Activated CD8-positive, alpha-beta memory T cell treated with anti-CD3 and anti-CD28 coated beads, Interleukin-2, amount 10 ng/mL, durations not matched to agents 7 days and 5 days (primary cell): ENCODE measurements at places on chromosomes 2 and 18. TPM values are rescaled to one million over a fixed set of nuclear protein-coding genes. Genes with fewer than 3 reads are reported as not detected.
A peak's percentile ranks its signal among the peaks of the same experiment; 100 is the strongest.

- DNase-seq, result no peak
Observed at GRCh38 chr2:12223732-12224131, 477.3 kb downstream of the LPIN1 start.

DNA sequence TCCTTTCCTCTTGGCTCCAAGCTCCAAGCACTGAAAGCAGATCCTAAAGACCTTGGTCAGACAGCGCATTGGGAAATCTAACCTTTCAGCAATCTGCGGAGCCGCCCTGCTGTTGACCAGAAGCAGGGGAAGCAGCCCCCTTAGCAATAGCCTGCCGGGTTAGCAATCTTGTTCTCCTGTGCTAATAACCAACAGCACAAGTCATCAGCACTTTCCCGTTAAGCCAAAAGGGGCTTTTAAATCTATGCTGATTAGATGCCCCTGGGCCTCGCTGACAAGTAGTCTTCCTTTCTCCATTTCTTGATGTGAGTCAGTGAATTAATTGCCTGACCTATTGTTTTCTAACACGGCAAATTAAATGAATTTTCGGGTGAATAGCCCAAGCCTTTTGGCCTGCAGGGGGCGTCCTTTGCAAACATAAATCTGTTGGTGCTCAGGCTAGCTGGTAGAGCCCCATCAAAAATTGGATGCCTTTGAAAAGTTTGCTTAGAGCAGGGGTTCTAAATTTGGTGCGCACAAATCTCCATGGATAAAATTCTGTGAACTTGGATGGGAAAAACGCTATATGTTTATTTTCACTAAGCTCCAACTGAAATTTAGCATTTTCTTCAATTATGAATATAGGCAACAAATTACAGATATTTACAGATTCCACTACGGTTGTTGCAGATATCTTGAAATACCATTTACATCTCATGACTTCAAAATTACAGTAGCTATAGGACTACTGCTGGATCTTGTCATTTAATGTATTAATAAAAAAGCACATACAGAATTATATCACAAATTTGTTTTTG lies 24.6 kb downstream of the MAIP1 start:
- peak overlapping the region; percentile 31 for H3K4me3 ChIP-seq
- H3K4me1 ChIP-seq, result peaks cover 29% of the 10 kb centered on the region
- H3K27ac ChIP-seq, result peak overlapping the region; percentile 36

DNA sequence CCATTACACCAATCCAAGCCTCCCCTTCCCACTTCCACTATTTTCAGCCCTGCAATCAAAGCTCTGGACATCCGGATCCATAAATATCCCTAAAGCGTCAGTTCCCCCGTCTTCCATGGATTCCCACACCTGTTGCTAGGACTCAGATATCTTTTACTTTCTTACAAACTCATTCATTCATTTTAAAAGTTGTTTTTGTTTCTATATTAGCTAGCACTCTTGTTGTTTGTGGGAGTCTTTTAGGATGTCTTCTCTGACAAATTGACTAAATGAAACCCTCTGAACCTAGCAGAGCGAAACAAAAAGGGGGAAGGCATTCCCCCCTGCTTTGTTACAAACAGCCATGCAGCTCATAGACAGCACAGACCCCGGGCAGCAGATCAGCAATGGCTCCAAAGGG lies 9.0 kb upstream of the NBAS start:
- H3K27me3 ChIP-seq, result peaks cover 6% of the 10 kb centered on the region
- no peak for DNase-seq
- H3K4me1 ChIP-seq, result no peaks in the 10 kb centered on the region

DNA sequence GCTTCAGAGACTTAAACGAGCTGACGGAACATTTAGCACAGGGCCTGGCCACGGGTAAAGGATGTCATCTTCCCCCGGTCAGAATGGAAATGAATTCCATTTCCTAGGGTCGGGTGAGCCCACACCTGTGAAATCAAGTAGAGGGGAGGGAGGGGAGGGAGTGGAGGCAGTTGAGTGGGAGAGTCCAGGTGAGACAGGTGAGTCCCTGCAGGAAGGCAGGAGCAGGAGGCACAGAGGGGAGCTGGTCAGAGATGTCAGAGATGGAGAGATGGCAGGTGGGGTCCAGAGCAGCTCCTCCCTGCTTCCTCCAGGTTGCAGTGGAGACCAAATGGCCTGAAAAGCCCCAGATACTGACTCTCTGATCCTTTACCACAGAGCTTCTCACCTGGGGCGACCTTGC lies 55.2 kb downstream of the SH3BP4 start:
- H3K4me3 ChIP-seq, result no peak overlapping the region
- no peaks in the 10 kb centered on the region for H3K36me3 ChIP-seq
- no peak overlapping the region for H3K27ac ChIP-seq
- no peaks in the 10 kb centered on the region for H3K4me1 ChIP-seq
- DNase-seq, result no peak

- no peaks in the 10 kb centered on the region for H3K27me3 ChIP-seq
- no peak overlapping the region for H3K4me3 ChIP-seq
- H3K36me3 ChIP-seq, result peaks cover 70% of the 10 kb centered on the region
Observed at GRCh38 chr18:51072586-51073313, 42.7 kb downstream of the SMAD4 start.

DNA sequence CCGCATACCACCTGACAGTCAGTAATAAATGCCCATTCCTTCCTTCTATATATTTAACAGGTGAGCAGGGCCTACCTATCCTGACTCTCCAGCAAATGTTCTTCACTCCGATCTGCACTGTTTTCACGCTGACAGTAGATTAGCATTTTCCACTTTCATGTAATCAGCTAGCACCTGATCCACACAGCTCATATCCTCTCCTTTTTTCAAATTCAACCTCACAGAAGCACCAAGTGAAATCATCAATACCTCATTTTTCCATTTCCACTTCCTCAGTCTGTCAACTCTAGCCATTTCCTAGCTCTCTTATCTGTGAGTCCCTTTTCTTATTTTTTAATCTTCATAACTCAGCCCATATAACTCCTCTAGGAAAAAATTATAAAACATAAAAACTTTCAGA lies 402.8 kb downstream of the ZEB2 start:
- no peaks in the 10 kb centered on the region for H3K27me3 ChIP-seq
- DNase-seq, result no peak
- H3K36me3 ChIP-seq, result peaks cover 23% of the 10 kb centered on the region
- H3K4me1 ChIP-seq, result peaks cover 8% of the 10 kb centered on the region
- H3K27ac ChIP-seq, result no peak overlapping the region

DNA sequence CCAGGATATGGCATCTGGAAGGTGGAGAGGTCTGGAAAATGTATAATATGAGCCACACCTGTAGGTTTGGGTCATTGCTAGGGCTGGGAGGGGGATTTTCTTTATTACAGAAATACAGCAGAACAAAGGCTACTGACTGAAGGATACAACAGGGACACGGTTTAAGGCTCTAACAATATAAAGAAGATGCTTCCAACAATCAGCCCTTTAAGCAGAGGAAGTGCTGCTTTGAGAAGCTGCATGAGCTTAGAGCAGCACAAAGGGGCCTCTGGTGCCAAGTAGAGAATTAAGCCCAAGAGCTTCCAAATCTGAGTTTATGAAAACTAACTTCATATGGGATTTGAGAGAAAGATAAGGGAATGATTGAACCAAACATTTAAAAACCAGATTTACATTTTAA lies 174.5 kb upstream of the RMP24 start:
- H3K4me1 ChIP-seq, result no peaks in the 10 kb centered on the region
- DNase-seq, result no peak
- no peak overlapping the region for H3K27ac ChIP-seq
- H3K27me3 ChIP-seq, result peaks cover 21% of the 10 kb centered on the region
- H3K4me3 ChIP-seq, result no peak overlapping the region

DNA sequence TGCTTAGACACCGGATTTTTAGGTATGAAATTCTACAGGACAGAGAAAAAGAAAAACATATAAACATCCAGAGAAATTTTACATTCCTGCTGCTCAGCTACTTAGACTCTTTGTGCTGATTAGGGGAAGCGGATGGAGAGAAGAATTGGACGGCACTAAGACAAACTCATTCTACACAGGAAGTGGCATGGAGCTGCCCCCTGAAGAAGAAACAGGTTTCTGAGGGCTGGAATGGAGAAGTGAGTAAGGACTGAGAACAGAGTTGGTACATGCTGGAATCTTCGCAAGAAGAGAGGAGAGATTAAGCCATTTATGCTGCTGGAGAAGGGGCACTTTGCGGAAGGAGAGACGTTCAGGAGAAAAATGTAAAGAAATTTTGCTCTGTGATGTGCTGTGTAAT lies 253.0 kb upstream of the ERBB4 start:
- peaks cover 3% of the 10 kb centered on the region for H3K27me3 ChIP-seq
- DNase-seq, result no peak
- H3K4me3 ChIP-seq, result no peak overlapping the region
- H3K4me1 ChIP-seq, result no peaks in the 10 kb centered on the region
- no peak overlapping the region for H3K27ac ChIP-seq

GRCh38 chr18:57353940-57354461 lies 1.6 kb downstream of the ST8SIA3 start:
- no peak overlapping the region for H3K4me3 ChIP-seq
- H3K4me1 ChIP-seq, result no peaks in the 10 kb centered on the region
- H3K36me3 ChIP-seq, result no peaks in the 10 kb centered on the region
- no peak for DNase-seq
- peaks cover 47% of the 10 kb centered on the region for H3K27me3 ChIP-seq
- H3K27ac ChIP-seq, result no peak overlapping the region

Gene GAD1
- total RNA-seq, result 0.68 TPM

Gene STARD6
- total RNA-seq, result 0.20 TPM

Gene ACKR3
- total RNA-seq, result 1.3 TPM
